ENCODE measurements at places on chromosomes 11 and 22.

- no peak for DNase-seq
Observed at GRCh38 chr22:48807155-48807554, 1020.5 kb downstream of the BRD1 start.

- DNase-seq: no peak
Observed at GRCh38 chr22:50526108-50526833, 873 bp upstream of the SCO2 start.

- DNase-seq: no peak
Observed at GRCh38 chr11:472816-473215, 22.7 kb downstream of the PTDSS2 start.

DNA sequence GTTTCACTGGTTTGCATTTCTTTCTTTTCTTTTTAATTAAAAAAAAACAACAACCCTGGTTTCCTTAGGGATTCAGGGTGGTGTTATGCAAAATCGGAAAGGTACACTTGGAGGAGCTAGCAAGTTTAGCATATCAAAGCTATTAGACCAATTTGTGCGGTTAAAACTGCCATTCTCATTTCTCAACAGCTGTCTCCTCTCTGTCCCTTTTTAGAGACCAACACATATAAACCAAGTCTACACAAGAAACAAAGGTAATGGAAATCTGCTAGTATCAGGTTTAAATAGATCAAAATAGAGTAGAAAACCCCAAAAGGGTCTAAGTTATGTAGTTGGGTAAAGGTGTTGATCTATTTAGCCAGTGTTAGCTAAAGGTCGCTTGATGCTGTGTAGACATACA lies 1.7 kb upstream of the SESN3 start:
- no peak for DNase-seq

DNA sequence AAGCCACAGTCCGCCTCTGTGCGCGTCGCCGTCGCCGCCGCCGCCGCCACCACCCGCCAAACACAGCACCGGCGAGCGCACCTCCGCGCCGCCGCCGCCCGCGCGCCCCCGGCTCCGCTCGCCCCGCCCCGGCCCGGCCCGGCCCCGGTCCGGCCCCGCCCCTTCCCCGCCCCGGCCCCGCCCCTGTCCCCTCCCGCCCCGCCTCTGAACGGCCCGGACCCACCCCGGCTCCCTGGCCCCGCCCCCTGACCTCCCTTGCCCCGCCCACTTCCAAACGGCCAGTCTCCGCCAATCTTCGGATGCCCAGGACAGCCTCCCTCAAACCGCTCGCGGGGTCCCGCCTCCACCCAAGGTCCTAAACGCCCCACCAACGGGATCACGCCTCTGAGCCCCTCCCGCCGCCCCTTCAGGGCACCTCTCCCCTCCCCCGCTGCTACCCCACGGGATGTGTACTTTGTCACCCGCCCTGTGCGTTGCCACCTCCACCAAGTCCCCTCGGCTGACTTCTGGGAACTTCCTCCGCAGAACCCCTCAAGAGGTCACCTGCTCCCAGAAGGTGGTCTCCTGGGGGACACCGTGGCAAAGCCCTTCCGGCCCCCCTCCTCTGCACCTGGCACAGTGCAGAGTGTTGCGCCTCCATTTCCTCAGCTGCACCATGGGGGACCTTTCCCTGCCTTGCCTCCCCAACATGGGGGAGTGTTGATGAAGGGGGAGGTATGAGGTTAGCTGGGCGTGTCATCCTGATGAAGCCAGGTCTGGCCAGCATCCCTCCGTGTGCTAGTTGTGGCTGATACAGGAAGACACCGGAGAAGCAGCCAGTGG lies at the start of gene KIAA0930:
Gene KIAA0930 (minus strand): TSS at position 85 of the 822 bp plus-strand sequence. CDS start 191 bp downstream, outside the sequence.
- no peak for DNase-seq

DNA sequence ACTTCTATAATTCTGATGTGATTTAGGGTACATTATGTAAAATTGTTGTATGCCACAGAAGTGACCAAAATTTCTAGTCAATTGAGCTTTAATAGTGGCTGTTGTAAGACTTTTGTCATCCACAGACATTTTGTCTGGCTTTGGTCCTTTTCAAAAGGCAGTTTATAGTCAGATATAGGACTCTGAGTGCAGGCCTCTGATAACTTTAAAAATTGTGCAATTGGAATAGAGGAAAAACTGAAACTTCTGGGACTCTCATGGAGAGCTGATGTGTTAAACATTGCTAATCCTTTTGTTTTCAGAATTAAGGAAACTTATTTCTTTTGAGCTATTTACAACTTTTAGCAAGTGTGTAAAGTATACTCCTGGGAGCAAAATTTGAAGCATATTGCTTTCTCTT lies 9.0 kb upstream of the MRPL17 start:
- DNase-seq: no peak

- DNase-seq: no peak
Observed at GRCh38 chr11:61117168-61117520, 14.9 kb downstream of the CD5 start.

DNA sequence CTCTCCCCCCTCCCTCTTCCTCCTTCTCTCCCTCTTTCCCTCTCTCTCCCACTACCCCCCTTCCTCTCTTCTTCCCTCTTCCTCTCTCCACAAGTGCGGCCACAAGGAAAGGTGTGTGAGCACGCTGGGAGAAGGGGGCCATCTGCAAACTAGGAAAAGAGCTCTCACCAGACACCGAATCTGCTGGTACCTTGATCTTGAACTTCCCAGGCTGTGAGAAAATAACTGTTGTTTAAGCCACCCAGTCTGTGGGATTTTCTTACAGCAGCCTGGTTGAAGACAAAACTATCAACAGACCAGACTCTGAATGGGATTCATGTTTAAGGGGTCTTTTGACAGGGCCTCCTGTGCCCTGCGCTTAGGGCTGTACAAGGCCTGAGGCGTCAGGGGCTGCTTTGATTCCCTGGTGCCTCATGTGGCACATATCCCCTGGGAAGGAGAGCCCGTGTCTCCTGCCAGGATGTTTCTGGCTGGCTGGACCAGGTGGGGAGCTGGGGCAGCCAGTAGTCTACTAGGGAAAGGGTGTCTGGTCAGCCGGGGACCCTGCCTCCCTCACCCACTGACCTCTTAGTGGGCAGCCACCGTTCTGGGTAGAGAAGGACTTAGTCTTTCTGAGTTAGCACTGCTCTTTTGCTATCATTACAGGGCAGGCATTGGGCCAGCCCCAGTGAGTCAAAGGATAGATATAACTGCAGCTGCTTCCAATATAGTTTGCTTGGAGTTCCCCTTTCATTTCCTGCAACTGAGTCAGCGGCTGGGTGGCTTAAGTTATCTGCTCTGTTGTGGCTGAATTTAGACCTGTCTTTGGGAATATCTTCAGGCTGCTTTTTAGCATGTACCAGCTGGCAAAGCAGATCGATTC lies 6.2 kb downstream of the PANX1 start:
- DNase-seq: no peak

DNA sequence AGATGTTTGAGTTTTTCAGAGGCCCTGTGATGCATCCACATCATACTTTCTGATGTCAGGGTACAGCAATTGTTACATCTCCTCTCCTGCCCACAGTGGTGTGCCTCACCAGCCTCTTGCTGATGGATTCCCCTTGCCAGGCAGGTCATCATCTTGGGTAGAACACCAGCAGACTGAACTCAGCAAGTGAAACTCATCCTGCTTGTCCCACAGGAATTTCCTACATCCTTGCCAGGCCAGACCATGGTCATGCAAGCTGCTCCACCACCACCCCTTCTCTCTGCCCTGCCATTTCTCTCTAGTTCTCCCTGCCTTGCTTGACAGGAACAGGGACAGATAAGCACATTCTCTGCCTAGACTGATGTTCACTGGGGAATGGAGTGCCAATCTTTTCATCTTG lies 85.9 kb downstream of the PAX6 start:
- no peak for DNase-seq

- no peak for DNase-seq
Observed at GRCh38 chr11:75406338-75406777, 7.0 kb downstream of the RPS3 start.

DNA sequence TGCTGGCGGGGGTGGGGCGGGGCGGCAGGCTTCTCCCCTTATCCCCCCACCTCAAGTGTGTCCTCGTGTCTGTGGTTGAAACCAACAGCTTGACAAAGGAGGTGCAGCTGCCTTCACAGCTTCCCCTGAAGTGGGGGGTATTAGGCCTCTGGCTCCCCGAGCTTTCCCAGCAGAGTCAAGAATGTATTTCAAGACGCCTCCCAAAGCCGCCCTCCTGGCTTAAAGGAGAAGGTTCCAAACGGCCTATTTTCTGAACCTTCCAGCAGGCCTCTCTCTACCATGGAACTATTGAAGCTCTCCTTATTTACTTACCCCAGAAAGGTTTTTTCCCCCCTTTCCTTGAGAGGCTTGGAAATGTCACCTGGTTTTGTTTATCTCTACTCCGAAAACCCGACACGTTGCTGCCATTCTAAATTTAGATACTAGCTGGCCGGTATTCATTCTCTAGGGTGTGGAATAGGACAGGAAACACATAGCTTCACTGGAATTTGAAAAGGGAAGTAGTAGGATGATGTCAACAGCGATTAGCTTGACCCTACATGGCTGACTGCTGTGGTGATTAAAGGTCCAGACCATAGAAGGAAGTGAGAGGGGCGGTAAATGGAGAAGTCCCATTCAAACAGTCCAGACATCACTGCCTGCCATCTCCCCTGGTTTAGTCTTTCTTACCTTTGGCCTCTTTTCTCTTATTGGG lies 671 bp upstream of the PICALM start:
- DNase-seq: peak; percentile 62
